Mucosa of gallbladder (tissue), 1 donor: ENCODE measurements at places on chromosomes 2 and 18. TPM values are rescaled to one million over a fixed set of nuclear protein-coding genes. Genes with fewer than 3 reads are reported as not detected.

The TRAPPC12 gene
- total RNA-seq: 111 TPM

The GPR45 gene
- not detected for total RNA-seq

The ALPI gene
- total RNA-seq: 1.0 TPM

GRCh38 chr2:16327326-16327725 is 338.3 kb downstream of the CYRIA start:
- no peak for DNase-seq
